ENCODE measurements at places on chromosomes 4 and X.

DNA sequence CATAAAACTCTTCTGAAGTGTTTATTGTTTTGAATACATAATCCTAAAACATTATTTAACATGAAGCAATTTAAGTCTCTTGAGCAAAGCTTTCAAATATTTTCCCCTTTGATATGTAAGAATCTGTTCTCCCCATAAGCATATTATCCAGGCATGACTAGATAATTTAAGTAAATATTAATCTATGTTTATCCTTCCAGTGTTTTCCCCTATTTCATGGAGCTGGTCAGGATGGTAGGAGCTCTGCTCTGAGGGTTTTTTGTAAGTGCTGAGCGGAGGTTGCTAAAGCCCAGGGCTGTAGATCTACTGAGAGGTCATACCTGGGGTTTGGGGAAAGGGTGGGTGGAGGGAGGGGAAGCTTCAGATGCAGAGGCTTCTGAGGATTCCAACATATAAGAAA lies 258.9 kb upstream of the SFRP2 start:
- no peak for DNase-seq

DNA sequence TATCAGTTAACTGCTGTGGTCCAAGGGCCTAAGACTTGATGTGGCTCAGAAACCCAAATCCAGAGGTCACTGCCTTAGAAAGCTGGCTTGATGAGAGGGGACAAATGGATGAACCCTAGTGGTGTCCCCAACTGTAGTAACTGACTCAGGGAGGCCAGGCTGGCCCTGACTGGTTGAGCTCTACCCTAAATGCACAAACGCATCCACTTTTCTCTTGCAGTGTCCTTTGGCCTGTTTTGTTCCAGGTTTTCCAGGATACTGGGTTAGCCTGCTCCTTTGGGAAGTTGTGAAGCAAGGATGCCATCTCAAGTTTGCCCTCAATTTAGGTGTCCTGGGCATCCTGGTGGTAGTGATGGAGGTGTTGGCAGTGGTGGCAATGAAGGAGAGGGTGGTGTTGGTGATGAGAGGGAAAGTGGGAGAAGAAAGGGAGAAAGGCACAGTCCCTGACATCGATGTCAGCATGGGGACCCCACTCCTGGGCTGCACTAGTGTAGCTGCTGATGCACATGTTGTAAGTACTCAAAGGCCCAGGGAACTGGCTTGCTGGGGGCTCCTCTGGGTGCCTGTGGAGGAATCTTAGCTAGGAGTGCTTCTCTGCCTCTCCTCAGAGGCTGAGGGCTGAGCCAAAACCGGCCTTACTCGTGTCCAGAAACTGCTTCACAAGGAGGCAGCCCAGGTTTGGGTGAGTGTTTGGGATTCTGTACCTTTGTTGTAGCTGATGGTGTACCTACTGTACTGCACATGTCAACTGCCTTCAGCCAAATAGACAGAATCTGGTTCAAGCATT lies 2.9 kb upstream of the HAND2 start:
- no peak for DNase-seq

DNA sequence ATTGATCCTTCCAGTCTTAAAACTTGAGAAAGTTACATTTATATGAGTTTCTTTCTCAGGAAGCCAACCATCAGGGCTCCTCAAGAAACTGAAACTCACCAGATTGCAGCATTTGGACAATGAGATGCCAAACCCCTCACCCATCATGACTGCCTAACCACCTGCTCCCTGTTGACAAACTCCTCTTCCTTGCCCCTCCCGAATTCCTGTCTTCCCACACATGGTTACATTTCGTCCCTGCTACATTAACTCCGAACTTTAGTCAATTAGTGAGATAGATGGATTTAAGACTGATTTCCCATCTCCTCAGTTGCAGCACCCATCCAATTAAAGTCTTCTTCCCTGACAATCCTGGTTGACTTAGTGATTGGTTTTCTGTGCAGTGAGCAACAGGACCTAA lies 118.7 kb downstream of the ZNF330 start:
- DNase-seq = no peak

DNA sequence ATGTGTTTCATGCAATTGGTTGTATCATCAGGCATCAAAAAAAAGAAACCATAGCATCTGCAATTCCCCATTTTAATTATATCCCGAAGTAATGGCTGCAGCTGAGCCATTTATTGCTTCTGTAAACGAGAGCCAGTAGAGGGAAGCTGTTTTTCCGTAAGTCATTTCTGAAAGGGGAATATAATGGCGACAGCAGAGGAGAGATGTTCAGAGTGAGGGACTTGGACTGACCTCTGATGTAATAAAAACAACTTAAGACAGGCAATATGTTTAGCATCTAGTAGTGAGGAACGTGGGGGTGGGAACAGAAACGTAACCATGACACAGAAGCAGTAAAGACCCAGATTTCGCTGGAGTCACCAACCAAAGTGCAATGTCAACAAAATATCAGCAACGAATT lies 31.5 kb upstream of the NAA11 start:
- no peak for DNase-seq

DNA sequence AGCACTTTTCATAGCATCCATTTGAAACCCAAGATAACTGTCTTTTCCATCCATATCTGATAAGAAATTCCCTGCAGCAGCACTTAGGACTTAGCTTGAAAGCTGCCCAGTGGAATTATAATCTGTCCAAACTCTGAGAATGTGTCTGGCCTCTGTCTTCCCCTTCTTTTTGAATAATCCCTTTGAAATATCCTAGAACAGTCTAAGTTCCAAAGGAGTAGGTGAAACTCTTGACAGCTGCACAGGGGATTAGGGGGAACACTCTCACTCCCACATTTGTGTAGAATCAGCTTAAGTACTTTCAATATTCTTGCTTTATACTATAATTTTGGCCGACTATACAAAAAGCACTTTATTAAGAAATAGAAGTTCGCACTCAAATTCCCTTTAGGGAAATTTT lies 157.7 kb downstream of the PAPSS1 start:
- DNase-seq = no peak

GRCh38 chrX:65637335-65637734 lies 30.1 kb upstream of the MSN start:
- DNase-seq = no peak

DNA sequence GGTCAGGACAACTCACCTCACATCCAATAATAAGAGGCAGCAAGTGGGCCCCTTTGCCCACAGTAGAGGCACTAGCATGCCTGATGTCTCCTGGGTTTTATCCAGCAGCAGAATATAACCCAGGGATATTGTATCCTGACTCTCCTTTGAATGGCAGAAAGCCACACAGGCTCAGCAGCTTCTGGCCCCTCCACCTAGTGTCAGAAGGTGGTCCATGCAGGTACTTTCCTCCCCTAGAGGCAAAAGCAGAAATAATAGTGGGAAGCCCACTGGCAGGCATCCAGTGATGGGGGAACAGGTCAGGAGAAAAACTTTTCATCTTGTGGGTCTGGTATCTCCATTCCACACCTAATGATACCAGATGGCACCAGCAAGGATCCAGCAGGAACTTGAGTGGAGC lies 75.5 kb upstream of the IRS4 start:
- DNase-seq = no peak

- peak; percentile 77 for DNase-seq
These were observed 726.6 kb downstream of the TRAM1L1 start for GRCh38 chr4:116358633-116359222.

DNA sequence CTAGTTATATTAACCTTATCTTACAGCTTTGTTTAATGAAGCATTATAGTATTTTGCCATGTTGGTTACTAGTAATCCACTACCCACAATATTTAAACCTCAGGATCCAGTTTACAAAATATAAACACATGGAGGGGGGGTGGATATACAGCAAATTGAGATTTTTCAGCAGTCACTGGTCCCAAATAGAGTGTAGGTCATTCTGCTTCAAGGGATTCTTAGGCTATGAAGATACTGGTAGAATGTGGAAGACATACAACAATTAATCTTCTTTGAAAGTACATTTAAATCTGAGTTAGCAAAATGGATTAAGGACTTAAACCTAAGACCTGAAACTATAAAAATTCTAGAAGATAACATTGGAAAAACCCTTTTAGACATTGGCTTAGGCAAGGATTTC lies 569.6 kb downstream of the ZNF674 start:
- no peak for DNase-seq

- no peak for DNase-seq
These were observed 4.5 kb upstream of the NKX1-1 start for GRCh38 chr4:1410491-1411325.

DNA sequence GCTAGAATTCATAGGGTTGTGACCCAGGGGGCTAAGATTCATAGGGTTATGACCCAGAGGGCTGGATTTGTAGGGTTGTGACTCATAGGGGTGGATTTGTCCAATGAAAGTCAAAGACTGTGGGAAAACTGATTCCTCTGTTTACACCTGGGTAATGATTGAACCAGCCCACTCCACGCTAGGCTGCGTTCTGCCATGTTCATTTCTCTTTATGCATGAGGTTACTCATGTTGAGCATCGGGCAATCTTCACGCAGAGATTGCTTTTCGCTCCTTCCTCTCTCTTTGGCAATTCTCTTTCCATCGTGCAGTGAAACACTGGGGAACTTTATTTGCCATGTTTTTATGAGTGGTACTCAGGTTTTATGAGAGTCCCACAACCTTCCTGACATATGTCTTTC lies 127.8 kb downstream of the CRLF2 start:
- no peak for DNase-seq

- DNase-seq = no peak
These were observed 21.7 kb upstream of the CXCL8 start for GRCh38 chr4:73718375-73719373.

DNA sequence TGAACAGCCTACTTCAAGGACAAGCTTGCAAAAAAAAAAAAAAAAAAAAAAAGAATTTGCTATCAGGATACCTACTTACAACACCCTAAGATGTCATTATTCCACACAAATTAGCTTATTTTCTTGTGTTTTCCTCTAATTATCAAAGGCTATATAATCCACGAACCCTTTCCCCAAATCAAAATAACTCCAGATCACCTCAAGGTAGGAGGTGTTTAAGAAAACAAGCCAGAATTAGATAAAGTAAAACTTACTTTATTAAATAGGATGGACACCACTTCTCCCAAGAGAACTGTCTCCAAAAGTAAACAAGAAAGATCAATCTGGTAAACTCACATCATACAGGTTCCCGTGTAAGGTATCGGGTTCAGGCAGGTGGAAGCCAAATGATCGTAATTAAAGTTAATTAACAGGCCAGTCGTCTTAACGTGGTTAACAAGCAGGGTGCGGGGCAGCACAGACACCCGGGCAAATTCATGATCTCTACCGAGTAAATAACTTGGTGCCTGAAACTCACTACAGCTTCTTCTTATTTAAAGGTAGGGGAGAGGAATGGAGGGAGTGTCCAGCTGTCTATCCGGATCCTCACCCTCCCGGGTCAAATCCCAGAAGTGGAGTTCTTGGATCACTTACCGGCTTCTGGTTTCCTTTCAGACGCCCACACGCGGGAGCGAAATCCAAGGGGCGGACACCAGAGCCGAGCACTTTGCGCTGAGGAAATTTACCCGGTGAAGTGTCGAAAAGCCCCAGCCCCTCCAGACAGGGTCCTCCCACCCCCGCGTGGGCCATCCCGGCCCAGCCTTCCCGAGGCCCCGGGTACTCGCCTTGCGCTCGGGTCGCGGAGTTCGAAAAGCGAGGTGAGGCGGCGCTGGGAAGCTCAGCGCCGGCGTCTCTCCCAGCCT lies 708 bp downstream of the ARAP2 start:
- DNase-seq = no peak

DNA sequence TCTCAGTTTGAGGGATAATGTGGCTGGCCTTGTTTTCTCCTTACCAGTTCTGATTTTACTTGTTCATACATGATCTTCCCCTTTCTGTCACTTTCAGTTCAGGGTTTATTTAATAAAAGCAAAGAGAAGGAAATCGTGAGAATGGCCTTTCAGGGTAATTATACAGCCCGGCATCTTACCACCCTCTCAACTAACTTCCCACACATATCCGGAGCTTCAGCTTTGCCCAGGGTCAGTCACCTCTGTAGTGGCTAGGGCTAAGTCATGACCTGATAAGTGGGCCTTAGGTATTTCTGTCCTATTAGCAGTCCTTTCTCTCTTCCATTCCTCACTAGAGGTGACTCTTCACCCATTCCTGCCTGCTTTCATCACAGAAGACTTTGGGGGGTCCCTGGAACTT lies 15.8 kb downstream of the TRPC5 start:
- no peak for DNase-seq

GRCh38 chr4:13601048-13601447 lies 26.5 kb downstream of the BOD1L1 start:
- DNase-seq = no peak

DNA sequence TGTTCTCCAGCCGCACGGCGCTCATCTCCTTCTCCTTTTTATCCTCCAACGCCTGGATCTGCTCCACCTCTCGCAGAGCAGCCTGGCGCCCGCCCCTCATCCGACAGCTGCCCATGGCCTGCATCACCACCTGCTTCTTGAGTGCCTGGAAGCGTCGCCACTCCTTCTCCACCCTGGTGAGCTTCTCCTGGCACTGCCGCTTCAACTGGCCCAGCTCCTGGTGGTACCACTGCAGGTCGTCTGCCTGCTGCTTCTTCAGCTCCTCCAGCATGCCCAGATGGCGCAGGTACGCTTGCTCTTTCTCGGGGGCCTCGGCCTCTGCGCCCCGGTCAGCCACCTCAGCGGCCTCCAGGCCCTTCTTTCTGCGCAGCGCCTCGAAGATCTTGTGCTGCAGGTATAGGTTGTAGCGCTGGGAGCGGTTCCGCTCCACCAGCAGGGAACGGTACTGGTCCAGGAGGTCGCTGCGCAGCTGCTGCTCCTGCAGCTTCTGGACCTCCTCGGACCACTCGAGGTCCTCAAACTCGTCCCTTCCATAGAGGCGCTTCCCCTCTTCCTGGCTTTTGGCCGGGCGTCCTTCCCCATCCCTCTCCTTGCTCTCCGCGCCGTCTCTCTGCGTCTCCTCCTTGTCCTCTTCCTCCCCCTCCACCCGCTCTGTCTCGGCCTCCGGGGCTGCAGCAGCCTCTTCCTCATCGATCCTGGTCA lies 1.2 kb upstream of the TADA2B start:
- DNase-seq = no peak

DNA sequence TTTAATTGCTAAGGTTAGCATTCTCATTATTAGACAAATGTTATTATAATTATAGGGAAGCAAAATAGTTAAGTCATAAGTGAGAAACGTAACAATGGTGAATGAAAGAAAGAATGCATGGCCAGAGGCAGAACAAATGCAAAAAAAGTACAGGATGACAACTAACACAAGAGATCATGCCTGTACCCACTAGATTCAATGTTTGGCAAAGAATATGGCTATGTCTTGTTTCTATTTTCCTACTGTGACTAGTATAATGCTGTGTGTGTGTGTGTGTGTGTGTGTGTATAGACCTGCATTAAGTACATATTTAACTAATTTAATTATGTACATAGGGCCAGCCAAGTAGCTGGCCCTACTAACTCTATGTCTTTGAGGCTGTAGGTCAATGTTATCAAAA lies 12.9 kb upstream of the BMP2K start:
- no peak for DNase-seq

GRCh38 chr4:137659431-137659830 lies 127.1 kb upstream of the PCDH18 start:
- no peak for DNase-seq

GRCh38 chrX:119692191-119693039 lies 553 bp downstream of the SEPTIN6 start:
- no peak for DNase-seq

DNA sequence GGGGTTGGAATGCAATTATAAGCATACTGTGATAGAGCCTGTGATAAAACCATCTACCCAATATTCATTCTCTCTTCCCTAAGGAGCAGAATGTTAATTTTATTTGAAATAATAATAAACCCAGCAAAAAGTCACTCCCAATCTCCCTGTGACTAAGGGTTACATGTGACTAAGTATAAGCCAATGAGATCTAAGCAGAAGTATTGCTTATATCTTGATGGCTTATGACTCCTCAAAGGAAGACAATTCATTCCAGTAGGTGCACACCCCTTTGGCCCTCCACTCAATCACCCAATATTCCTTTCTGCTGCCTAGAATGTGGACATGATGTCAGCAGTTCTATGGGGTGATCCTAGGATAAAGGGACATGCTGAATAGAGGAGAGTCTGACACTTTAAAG lies 224.6 kb downstream of the ADAMTS3 start:
- no peak for DNase-seq
